ENCODE measurements at places on chromosomes 1 and 21. TPM values are rescaled to one million over a fixed set of nuclear protein-coding genes. Genes with fewer than 3 reads are reported as not detected.

DNA sequence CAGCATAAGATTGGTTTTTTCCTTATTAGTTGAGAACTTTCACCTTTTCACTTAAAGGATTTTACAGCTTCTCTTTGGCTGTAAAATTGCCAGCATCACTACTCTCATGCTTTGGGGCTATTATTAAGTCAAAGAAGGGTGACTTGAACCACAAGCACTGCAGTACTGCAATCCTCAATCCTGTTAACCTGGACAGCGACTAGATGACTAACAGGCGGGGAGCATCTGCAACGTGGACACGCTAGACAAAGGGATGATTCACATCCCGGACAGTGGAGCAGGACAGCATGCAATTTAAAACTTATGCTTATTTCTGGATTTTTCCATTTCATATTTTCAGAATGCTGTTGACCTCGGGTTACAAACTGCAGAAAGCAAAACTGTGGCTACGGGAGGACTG is 8.1 kb downstream of the ARV1 start:
- DNase-seq = peak; percentile 79

DNA sequence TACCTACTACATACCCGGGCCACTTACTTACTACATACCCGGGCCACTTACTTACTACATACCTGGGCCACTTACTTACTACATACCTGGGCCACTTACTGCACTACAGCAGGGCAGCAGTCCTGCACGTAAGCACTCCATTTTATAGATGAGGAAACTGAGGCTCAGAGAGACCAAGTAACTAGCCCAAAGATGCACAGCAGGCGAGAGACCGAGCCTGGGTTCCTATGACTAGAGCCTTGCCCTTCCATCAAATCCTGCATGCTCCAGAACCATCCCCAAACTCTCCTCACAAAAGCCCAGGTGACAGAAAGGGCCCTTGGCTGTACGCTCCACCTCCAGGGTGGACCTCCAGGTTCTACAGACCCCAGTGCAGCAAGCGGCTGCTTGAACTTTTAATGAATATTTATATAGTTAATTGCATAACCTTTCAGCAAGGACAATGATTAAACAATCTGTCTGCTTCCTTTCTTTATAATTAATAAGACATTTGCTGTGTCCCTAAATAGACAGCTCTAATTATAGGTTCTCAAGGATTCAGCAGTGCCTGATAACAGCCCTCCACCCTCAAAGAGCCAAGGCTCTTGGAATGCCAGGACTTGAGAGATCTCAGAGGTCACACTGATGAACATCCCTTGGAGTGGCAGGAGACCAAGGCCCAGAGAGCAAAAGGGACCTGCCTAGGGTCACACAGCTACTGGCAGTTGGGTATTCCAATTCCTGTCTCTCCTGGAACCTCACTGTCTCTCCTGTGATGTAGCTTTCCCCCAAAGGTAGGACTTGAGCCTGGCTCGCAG is 43.4 kb downstream of the LRP8 start:
- no peak for DNase-seq

- DNase-seq = no peak
Observed at GRCh38 chr1:181595234-181595633, 111.9 kb downstream of the CACNA1E start.

DNA sequence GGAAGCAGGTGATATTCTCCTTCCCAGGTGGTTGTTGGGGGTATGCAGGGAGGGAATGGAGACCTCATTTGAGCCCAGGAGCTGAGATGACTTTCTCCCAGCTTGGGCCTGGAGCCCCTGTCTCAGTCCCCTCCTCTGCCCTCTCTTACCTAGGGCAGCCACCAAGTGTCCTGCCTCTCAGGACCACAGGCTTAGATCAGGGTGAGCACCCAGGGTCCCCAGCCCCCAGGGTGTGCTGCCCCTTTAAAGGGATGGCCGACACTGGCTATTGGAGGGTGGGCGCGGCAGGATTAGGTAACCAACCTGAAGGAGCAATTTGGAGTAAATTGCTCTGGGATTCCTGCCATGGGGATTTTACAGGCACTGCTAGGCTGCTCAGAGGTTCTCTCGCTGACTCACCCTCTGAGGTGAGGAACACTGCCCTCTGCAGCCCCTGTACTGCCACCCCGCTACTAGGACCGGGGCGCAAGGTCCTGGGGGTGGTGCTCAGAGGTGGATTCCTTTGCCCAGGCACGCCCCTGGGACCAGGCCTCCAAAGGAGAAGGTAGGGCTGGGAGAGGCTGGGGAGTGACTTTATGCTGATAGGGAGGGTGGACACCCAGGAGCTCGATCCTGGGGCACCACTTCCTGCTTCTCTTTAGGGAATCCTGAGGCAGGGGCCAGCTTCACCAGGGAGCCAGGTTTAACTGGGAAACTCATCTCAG is 1.5 kb downstream of the RPS6KA1 start:
- DNase-seq = peak; percentile 87

GRCh38 chr1:112904071-112904830 is 51.7 kb downstream of the SLC16A1 start:
- peak; percentile 89 for DNase-seq

DNA sequence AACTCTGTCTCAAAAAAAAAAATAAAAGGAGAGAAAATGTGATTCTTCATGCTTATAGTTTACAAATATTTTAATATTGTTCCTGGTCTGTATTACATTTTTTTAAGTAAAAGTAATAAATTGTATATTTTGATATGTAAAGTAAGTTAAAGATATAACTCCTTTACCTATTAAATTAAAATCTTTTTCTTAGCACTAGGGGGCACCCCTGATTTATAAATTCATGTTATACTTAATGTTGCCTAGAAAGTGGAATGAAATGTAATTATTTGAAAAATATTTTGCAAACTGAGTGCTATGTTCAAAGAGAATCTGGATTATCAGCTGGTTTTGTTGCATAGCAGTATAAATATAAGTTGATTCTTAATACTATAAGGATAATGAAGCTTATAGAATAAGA is 49.2 kb downstream of the RALGPS2 start:
- DNase-seq = peak; percentile 14

DNA sequence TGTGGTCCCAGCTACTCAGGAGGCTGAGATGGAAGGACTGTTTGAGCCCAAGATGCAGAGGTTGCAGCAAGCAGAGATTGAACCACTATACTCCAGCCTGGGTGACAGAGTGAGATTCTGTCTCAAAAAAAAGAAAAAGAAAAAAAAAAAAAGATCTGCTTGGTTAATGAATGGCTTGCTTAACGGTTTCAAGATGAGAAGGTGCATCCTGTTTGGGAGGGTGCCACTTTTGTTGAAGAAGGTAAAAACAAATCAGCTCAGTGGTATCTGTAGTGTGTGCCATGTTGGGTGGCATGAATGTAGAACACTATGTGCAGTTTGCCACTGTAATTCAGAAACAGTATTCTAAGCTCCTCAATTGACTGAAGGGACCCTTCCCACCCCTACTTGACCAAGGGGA is 94.9 kb upstream of the ETV3 start:
- DNase-seq = no peak

GRCh38 chr1:40270152-40270834 is 12.3 kb downstream of the ZMPSTE24 start:
- peak; percentile 2 for DNase-seq

- DNase-seq = no peak
Observed at GRCh38 chr1:150008699-150009098, 1.8 kb downstream of the OTUD7B start.

DNA sequence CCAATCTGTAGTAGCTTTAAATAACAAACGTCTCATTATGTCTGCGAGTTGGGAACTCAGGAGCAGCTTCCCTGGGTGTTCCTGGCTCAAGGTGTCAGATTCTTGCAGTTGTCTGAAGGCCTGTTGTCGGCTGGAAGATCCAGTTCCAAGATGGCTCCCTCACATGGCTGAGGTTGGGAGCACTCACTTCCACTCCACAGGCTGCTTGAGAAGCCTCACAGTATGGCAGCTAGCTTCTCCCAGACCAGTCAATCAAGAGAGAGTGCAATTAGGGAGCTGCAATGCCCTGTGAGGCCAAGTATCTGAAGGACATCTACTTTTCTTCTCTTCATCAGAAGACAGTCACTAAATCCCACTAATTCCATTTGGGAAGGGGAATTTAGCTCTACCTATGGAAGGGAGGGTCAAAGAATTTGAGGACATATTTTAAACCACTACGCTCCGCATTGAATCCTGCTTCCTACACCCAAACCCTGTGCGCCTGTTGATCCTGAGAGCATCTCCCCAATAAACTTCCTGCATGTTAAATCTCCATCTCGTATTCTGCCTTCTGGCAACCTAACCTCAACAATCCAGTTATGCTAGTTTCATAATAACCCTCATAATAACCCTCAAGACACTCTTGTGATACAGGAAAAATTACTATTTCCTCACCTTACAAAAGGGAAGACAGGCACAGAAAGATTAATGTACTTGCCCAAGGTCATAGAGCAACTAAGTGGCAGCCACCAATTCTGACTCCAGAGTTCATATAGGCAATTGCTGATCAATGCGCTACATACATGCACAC is 3.6 kb upstream of the VPS26C start:
- no peak for DNase-seq

GRCh38 chr1:91501523-91501851 is 836 bp downstream of the CDC7 start:
- DNase-seq = no peak

HIVEP3 gene
- total RNA-seq = 4.8 TPM

C8A gene
- not detected for total RNA-seq

S100B gene
- total RNA-seq = not detected

HNRNPCL2 gene
- not detected for total RNA-seq

Data from HT1080 (cell line).